ENCODE measurements at places on chromosomes 12 and 14.

DNA sequence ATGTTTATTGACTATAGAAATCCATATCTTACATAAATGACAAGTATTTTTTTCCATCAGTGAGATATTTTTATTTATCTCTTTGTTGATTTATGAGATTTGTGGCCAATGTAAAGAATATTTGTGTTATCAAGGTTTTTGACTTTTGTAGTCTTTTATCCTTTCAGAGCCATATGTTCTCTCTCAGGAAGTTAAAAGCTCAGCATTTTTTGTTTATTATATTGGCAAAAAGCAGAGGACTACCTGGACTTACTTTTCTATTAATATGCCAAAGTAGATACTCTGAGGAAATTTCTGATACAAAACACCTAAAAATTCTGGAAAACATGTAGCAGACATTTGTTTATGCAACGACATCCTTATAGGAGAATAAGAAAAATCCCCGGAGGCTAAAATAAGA lies 490.3 kb downstream of the SLC6A15 start:
- no peak for DNase-seq

DNA sequence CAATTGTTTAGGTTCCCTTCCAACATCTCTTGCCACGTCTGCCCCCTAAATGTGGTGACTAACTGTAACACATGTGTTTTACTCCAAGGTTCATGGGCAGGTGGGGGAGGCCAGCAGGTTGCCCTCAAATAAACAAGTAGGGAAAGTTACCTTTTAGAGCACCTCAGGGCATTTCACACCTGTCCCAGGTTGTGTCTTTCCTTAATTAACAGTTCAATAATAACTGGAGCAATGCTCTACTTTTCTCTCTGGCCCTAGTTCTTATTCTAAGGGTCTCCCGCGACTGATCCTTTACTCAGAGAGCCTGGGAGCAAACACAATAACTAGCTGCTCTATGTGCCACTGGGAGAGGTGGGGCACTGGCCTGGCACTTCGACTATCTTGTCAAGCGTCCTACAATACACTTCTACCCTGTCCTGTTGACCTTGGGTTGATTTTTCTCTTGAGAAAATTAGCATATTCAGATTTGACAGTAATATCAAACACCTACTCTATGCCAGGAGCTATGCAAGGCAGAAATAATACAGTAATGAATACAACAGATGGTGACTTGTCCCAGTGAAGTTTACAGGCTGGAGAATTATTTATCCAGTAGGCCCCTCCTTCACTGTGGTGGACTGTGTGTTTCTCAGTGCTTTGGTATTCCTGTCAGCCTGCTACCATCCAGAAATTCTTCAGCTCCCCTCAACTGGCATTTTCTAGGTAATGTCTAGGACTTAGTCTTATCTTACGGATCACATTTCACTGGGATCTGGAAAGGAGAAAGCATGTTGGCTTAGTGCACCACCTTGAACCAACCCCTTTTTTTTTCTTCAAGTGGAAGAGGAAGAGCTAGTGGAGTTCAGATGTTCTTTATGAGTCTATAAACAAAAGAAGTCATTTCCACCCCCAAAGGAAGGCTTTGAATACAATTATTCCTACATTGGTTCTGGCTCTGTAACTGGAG lies 202.6 kb downstream of the CRADD start:
- no peak for DNase-seq

- DNase-seq = peak; percentile 12
Measured at GRCh38 chr12:104930388-104931326, 27.4 kb downstream of the SLC41A2 start.

DNA sequence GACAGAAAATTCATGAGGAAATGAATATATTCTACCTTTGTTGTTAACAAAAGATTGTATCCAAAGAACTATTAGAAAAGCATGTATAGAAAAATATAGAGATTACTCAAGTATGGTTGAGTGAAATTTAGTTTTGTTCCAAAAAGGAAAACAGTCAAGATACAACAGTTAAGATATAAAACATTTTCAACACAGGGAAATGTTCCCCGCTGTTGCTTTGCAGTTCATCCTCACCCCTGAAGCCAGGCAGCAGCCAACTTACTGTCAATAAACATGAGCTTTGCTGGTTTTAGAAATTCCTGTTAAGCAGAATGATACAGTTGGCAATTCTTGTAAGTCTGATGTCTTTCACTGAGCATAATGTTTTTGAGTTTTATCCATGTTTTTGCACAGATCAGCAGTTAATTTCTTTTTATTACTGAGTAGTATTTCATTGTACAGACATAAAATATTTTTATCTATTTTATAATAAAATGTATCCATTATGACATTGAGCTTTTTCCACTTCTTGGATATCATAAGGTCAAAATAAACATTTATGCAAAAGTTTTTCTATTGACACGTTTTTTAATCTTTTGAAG lies 1.2 kb upstream of the CLEC2B start:
- no peak for DNase-seq

- peak; percentile 24 for DNase-seq
Measured at GRCh38 chr14:66495218-66496098, 9.3 kb downstream of the CCDC196 start.

- DNase-seq = no peak
Measured at GRCh38 chr12:69163681-69164362, 75.5 kb upstream of the CPSF6 start.

- no peak for DNase-seq
Measured at GRCh38 chr12:80190001-80190400, 90.7 kb downstream of the OTOGL start.

- DNase-seq = no peak
Measured at GRCh38 chr14:20328705-20329104, 4.4 kb downstream of the CCNB1IP1 start.

Measured in activated CD4-positive, alpha-beta T cell treated with anti-CD3 and anti-CD28 coated beads for 4 hours (primary cell).